Tibial nerve (tissue), 4 donors: ENCODE measurements at places on chromosomes 12 and 14.

DNA sequence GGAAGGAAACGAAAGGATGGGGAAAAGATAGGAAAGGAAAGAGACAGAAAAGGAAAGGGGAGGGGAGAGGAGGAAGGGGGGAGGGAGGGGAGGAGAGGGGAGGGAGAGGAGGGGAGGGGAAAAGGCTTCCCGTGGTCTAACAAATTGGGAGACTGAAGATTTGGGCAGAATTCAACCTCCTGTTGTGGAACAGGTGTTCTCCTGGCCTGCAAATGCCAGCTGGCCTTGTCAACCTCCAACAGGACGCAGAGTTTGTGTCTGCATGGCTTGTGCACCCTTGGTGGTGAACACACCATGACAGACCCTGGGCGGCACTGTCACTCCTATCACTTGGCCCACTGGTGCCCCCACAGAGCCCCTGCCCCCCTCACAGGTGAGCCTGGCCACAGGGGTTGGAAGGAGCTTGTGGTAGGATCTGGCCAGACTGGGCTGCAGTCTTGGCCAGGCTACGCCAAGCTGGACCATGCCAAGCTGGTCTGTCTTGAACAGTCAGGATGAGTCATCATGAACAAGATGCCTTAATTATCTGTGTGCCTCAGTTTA, 321.6 kb downstream of the BCL11B start:
- no peaks in the 10 kb centered on the region for H3K36me3 ChIP-seq
- H3K4me3 ChIP-seq = no peak overlapping the region
- no peak for DNase-seq
- no peaks in the 10 kb centered on the region for H3K27me3 ChIP-seq
- peaks cover 5% of the 10 kb centered on the region for H3K4me1 ChIP-seq
- no peak overlapping the region for H3K27ac ChIP-seq

- H3K36me3 ChIP-seq = no peaks in the 10 kb centered on the region
- H3K4me1 ChIP-seq = no peaks in the 10 kb centered on the region
- no peak for DNase-seq
- no peak overlapping the region for H3K4me3 ChIP-seq
Measured at GRCh38 chr14:66008631-66009030, 477.5 kb upstream of the CCDC196 start.

DNA sequence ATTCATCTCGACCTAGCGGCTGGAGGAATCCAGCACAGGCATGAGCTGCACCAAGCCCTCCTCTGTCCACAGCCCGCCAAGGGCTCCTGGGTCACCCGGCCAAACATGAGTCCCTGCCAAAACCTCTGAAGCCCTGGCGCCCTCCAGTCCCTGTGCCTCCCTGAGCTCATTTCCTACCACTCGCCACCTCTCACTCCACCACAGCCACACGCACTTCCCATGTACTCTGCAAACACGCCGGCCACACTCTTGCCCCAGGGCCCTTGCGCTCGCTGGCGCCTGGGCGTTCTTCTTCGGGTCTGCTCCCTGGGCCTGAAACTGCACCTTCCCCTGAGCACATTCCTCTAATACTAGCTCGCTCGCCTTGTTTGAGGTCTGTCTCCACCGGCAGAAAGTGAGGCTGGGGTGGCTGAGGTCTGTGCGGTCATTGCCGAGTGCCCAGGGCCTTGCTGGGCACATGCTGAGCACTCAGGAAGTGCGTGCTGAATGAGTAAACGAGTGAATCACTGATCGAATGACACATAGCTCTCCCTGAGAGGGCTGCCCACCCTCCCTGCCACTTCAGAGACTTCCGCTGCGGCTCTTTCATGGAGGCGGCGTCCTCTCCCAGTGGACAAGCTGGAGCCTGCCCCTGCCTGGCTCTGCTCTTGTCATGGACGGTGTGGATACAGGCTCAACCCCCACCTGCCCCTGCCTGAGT, 33.7 kb upstream of the DLK1 start:
- no peak overlapping the region for H3K27ac ChIP-seq
- no peak overlapping the region for H3K4me3 ChIP-seq
- peaks cover 5% of the 10 kb centered on the region for H3K27me3 ChIP-seq
- no peaks in the 10 kb centered on the region for H3K36me3 ChIP-seq

DNA sequence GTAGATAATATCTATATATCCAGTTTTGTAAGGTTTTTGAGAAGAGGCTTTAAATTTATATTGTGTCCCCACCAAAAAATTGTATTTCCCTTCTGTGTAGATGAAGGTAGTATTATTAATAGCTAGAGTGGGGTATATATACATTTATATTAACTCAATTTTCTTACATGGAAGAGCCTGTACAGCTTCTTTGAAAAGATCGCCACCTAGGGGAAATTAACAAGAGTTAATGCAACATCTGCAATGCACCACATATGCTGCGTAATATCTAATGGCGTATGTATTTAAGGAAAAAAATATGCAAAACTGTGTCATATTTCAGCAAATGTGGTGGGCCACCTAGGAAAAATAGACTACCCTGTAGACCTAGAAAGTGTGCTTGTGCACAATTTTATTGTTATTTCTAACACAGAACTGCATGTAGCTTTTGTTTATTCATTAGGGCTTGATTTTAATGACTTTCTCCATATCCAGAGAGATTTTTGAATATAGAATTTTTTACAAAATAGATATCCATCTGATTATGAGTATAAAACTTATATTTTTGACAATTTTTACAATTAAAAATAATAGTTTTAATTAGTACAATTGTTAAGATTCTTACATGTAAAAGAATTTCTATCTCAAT, 14.0 kb downstream of the CCER1 start:
- DNase-seq = no peak
- no peaks in the 10 kb centered on the region for H3K4me1 ChIP-seq
- H3K27me3 ChIP-seq = no peaks in the 10 kb centered on the region
- H3K36me3 ChIP-seq = no peaks in the 10 kb centered on the region
- H3K27ac ChIP-seq = no peak overlapping the region
